ENCODE measurements at places on chromosomes 1 and 21. TPM values are rescaled to one million over a fixed set of nuclear protein-coding genes. Genes with fewer than 3 reads are reported as not detected.

GRCh38 chr1:229108598-229109201 lies 162.2 kb upstream of the RAB4A start:
- DNase-seq = no peak

The LRRC71 gene
- total RNA-seq = not detected

DNA sequence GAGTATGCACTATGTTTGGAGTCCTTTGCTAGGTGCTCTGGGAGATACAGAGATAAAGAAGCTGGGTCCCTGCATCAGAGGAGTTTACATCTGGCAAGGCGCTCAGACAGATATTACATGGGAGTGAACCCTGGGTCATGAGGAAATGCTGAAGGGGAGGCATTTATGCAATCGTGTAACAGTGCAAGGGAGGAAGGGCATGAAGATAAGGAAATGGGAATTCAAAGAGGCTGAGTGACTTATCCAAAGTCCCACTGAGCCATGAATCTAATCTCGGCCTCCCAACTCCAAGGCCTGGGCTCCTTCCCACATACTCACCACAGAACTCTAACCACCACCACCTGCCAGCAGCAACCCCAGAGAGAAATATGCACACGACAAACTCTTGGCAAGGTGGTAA lies 51.6 kb downstream of the FAM163A start:
- DNase-seq = no peak

DNA sequence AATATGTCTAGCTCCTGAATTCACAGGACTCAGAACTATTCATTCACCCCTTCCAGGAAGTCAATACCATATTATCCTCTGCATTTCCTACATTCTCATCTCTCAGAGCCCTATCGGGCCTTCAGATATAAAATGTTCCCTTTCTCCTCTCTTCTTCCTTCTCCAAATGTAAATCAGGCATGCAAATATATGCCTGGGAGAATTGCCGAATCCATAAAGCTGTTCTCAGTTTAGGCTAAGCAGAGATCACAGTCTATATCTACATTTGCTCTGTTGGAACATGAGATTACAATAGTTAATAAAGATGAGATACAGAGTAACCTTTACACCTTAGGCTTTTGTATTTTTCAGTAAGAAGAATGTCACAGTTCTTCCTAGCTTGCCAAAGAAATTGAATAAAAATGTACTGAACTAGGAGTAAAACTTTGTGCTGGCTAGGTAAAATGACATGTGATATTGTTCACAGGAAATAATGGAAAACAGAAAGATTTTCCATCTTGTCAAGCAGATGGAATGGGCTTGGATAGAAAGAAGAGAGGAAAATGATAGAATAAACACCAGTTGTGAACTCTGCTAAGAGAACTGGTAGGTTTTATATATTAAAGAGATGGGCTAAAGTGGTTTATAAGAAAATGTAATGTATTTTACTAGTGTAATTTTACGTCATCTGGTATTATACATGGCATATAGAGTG lies 161.5 kb downstream of the NRIP1 start:
- no peak for DNase-seq

DNA sequence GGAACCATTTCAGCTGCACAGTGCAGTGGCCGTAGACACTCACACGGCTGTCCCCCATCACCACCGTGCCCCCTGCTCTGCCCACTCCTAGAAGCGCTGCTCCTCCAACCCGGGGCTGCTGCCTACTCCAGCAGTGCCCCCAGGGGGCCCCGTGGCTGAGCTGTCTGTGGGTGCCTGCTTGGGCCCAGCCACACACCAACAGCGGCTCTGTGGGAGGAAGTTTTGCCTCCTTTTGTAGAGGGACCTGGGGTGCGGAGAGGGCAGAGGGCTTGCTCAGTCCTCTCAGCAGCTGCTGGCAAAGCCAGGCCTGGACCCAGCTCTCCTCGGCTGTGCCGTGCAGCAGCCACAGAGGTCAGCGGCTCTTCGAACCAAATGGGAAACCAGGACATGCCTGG lies 11.4 kb upstream of the LRRC3 start:
- no peak for DNase-seq

The ZSCAN20 gene
- 1.5 TPM for total RNA-seq

DNA sequence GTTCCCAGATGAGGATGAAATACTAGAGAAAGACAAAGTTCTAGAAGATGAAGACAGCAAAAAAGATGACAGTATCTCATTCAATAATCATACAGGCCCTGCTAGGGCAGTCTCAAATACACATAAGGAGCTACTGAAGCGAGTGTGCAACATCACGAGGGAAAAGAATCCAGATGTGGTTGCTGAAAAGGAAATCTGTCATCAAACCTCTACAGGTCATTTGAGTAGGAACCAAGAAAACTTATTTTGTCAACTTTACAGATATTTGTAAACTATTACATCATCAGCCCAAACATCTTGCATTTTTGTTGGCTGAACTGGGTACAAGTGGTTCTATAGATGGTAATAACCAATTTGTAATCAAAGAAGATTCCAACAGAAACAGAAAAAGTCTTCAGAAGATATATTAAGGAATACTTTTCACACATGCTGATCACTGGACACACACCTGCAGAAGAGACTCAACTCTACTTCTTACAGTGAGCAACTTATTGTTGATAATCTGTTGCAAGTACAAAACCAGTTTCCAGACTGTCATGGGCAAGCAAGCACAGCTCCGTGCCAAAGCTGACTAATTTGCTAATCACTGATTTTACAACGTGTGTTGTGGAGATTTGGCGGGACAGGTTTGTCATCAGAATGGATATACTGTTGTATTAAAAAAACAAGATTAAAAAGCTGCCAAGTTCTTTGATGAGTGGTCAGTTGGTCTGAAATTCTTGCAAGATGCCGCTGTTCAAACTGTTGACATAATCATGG lies 42.1 kb downstream of the TRIM33 start:
- DNase-seq = no peak

The BCL2L15 gene
- 0.88 TPM for total RNA-seq

DNA sequence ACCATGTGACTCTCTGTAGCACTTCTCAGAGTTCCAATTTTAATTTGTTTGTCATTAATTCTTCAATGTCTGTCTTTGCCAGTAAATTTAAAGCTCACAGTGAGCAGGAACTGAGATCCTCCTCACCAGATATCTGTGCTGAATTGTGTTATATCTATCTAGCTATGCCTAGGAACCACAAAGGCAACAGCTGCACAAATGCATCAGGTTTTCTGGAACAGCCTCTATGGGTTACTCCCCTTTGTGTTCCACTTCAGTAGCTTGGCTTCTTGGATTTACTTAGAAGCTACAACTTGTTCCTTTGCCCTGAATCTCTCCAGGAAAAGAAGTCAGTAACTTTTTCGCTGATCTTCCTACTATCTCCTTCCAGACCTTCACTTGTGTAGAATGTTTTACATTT lies 1237.8 kb upstream of the ADGRL4 start:
- no peak for DNase-seq

DNA sequence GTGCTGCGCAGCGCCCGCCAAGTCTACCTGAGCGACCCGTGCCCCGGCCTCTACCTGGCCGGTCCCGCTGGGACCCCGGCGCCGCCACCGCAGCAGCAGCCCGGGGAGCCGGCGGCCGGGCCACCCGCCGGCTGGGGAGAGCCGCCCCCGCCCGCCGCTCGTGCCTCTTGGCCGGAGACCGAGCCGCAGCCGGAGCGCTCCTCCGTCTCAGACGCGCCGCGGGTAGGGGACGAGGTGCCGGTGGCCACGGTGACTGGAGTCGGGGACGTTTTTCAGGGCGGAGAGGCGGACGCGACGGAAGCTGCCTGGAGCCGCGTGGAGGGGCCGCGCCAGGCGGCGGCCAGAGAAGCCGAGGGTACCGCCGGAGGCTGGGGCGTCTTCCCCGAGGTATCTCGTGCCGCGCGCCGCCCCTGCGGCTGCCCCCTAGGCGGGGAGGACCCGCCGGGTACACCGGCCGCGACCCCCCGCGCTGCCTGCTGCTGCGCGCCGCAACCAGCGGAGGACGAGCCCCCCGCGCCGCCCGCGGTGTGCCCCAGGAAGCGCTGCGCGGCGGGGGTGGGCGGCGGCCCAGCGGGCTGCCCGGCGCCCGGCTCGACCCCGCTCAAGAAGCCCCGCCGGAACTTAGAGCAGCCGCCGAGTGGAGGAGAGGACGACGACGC lies 646 bp downstream of the IER5 start:
- DNase-seq = peak; percentile 56

The EXO1 gene
- total RNA-seq = 1.7 TPM

- DNase-seq = peak; percentile 81
Measured at GRCh38 chr21:35051287-35051818, 2.3 kb upstream of the RUNX1 start.

DNA sequence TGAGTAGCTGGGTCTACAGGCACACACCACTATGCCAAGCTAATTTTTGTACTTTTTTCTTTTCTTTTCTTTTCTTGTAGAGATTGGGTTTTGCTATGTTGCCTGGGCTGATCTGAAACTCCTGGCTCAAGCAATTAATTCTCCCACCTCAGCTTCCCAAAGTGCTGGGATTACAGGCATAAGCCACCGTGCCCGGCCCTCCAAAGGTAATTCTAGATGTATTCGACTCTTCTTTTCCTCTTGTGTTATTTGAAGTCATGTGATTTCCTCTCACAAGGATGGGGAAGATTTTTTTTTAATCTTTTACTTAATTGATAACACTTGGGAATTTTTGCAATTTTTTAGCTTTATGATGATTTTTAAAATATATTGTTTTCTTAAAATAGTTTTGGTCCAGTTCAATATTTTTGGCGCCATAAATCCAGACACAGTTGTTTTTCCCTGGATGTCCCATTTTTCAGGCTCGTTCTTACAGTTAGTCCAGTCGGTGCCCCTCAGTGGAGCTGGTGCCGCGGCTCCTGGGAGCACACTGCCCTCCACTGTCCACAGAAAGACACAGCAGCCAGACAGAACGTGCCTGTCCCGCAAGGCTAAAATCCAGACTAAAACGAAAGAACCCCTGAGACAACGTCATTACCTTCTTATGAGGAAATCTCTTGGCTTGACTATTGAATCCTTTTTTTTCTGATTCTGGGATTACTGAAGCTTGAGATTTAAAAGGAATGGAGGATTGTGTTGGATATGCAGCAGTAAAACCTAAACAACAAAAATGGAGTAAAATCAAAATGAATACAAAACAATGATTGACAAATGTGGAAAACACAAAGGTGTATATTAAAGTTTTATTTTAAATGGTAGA lies 22.4 kb downstream of the STPG1 start:
- DNase-seq = peak; percentile 87

The REG4 gene
- total RNA-seq = not detected

GRCh38 chr1:225652729-225653462 lies at the start of gene ENAH:
TSS of gene ENAH (minus strand) at chr1:225653123. CDS start at chr1:225652690, 433 bp downstream.
- no peak for DNase-seq

- DNase-seq = no peak
Measured at GRCh38 chr1:218982482-218982881, 191.2 kb upstream of the LYPLAL1 start.

DNA sequence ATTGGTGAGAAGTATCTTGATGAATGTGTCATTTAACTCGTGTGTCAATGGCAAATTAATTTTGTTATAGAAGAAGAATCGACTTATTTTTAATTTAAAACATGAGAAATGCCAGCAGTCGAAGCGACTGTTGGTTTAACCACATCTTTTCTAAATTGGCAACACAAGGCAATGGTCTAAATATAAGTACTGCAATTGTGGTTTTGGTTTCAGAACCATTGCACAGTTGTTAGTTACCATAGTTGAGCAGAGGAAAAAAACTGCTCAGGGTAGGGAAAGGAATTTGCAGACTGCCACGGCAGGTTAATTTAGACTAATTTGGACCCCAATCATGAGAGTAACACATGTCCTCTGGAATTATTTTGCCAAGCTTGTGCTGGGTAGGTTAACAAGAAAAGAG lies 185.6 kb upstream of the RUNX1 start:
- DNase-seq = no peak

DNA sequence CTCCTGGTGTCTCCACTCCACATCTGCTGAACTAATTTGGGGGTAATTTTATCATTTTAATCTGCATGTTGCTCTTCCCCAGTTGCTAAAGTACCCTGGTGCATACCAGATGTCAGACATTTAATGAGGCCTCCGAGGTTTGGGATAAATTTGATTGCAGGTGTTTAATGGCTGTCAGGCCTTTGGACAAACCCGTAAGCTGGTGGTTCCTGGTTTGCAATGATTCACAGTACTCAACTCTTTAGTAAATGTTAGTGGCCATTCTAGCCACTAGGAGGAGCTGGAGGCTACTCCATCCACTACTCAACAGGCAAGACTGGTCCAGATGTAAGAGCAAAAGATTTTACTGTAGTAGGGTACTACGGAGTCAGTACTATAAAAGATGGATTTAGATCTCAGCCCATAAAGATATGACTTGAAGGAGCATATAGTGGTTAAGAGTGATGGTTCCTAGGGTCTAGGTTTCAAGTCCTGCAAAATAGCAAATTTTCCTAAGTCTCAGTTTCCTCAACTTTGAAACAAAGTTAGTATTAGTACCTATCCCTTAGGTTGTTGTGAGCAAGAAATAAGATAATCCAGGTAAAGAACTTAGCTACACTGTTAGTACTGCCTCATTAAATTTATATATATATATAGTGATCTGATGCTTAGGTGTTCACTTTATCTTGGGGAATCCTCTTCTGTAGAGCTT lies 132.8 kb downstream of the SNX7 start:
- peak; percentile 84 for DNase-seq

DNA sequence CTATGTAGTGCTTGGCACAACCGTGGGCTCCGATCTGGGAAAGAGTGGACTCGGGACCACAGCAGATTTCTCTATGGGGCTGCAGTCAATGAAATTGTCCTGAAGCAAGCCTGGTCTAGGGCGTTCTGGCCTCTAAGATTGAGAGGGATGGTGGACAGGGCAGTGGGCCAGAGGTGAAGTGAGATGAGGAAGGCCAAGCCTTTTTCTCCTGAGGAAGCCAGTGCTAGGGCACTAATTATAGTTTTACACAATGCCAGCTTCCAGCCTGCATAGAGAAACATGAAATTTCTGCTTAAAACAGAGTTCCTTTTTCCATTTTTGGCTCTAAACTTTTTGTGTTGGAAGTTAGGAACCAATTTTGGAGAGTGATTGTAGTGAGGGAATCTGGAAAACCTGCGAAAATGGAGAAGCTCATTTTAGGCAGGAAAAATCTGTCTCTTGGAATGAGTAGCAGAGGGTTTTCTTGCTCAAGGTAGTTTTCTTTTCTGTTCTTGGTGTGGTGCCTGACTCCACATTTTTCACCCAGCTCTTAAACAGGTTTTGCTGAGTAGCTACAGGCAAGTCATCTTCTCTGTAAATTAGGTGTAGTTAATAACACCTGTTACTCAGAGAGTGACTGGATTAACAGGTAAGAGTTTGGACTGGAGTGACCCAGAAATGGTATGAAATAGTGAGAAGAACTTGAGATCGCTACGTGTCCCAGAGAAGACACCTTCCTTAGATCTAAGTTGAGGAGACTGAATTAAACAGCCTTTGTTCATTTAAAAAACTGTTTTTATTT lies 22.1 kb downstream of the UCK2 start:
- DNase-seq = no peak

- no peak for DNase-seq
Measured at GRCh38 chr1:154972213-154972516, 1.6 kb upstream of the SHC1 start.

DNA sequence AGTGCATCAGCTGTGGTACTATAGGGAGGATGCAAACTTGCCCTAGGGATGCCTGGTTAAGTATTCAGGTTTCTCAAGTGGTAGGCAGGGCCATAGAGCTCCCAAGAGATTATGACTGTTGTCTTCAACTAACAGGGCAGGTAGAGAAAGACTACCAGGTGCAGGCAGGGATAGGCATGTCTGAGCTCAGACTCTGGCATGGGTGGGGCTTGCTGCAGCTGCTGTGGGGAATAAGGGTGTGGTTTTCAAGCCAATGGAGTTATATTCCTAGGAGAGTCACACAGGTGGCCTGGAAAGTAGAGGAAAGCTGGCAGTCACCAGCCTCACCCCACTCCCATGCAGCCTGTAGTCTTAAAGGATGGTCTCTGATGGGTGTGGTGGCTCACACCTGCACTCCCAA lies 673.4 kb upstream of the ADGRL4 start:
- DNase-seq = no peak

- no peak for DNase-seq
Measured at GRCh38 chr1:3925762-3926161, 25.7 kb upstream of the C1orf174 start.

Measured in natural killer cell (primary cell).